ENCODE measurements at places on chromosomes 7 and 10.

GRCh38 chr10:49319206-49319605 is 20.2 kb downstream of the C10orf71 start:
- no peak for DNase-seq

GRCh38 chr7:38369816-38370493 is 96.5 kb upstream of the TARP start:
- DNase-seq, result peak; percentile 32

- DNase-seq, result peak; percentile 3
Measured at GRCh38 chr7:18896343-18896975, 221.0 kb downstream of the TWIST1 start.

DNA sequence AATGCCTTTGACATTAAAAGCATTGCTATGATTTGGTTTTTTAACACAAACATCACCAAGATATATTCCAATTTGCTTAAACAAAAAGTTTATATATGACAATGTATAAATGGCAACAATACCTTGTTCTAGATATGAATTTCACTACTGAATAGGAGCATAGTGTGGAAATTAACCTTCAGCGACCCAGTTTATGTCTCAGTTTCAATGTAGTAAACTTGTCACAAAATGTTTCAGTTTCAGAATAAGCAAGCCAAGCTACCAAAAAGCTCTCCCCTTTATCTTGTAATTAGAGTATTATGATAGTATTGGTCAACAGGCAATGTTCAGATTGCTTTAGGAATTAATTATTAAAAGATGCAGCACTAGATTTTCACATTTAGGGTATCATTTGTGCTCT is 99.6 kb upstream of the PCDH15 start:
- DNase-seq, result no peak

GRCh38 chr7:44515590-44516268 is 25.3 kb upstream of the NUDCD3 start:
- no peak for DNase-seq

DNA sequence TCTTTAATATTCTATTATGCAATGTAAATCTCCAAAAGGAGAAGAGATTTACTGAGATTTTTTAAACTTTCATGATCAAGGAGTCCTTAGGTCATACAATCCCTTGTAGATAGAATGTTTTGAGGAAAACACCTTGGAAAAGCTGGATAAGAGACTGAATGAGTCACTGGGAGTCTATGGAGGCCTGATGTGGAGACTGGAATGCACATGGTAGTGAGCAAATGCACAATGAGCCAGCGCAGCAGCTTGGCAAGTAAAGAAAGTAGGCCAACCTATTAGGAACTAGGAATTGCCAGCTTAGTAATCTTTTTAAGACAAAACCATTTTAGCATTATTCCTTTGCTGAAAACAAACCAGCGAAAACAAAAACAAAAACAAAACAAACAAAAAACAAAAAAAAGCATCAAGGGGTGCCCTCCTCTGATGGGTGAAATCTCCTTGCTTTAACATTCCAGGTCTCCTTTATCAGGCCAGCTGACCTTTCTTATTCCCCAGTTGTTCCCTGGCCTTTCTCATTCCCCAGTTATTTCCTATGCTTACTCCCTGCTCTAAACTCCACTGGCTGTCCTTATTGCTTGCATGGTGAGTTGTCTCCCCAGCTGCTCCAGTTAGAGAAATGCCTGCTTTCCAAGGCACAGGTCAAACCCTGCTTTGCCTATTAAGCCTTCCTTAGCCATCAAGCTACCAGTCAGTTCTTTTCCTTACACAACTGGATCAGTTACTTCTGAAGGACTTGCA is 135.8 kb downstream of the PLCE1 start:
- no peak for DNase-seq

DNA sequence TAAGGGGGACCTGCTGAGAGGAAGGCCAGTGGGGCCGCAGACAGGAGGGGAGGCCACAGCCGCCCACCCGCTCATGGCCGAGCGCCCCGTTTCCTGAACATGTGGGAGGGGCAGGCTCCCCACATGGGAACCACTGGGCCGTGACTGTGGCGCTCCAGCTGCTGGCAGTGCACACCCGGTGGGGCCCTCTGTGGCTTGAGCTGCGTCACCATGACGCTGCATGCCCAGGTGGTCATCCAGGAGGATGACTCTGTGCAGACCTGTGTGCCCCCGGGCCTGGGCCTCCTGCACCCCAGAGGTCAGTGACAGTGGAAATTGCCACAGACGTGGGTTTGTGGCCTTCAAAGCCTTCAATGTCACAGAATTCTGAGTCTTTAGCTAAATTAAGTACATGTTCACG is 85.1 kb downstream of the MGMT start:
- DNase-seq, result no peak

GRCh38 chr7:46652317-46652716 is 731.2 kb upstream of the IGFBP3 start:
- no peak for DNase-seq

GRCh38 chr10:132392811-132393694 is 3.9 kb upstream of the PWWP2B start:
- no peak for DNase-seq

Data from right kidney (tissue), 9 donors.